Mucosa of descending colon (tissue), 3 donors: ENCODE measurements at places on chromosomes 6 and 20. TPM values are rescaled to one million over a fixed set of nuclear protein-coding genes. Genes with fewer than 3 reads are reported as not detected.

GRCh38 chr20:34970193-34970840, 14.6 kb downstream of the MYH7B start:
- no peak for DNase-seq

DNA sequence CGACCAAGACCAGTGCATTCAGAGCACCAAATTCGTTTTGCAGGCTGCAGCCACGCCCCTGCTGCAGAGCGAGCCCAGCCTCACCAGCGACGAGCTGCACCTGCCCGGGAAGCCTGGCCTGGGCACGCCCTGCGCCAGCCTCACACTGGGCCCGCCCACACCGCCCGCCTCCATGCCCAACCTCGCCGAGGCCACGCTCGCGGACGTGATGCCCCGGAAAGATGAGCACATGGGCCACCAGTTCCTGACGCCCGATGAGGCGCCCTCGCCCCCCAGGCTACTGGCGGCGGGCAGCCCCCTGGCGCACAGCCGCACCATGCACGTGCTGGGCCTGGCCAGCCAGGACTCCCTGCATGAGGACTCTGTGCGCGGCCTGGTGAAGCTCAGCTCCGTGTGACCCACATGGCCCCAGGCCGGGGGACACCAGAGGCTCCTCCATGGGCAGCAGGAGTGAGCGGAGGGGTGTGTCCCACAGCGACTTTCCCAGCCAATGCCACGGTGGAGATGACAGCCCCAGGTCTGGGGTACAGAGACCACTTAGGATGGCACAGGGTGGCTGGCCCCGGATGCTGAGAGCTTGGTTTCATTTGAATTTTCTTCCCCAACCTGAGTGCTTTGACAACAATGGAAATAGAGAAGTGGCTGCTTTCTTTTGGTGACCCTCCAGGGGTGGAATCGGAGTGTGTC, 150.2 kb upstream of the SNX9 start:
- DNase-seq = no peak

GRCh38 chr20:40111282-40111681, 577.8 kb downstream of the MAFB start:
- DNase-seq = no peak

DNA sequence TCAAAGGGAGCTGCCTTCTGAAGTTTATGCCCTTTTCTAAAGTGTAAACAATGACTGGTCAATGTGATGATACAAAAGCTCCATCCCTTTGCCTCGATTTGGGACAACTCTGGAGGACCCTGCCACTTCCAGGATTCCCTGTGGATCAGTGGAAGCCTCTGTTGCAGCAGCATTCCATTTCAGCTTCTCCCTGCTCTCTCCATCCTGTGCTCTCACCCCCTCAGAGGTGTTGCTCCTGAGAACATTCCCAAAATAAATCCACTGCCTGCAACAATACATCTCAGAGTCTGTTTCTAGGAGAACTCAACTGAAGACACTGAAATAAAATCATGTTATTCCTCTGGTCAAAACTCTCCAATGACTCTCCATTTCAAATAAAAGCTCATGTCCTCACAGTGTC, 263.6 kb downstream of the HACE1 start:
- DNase-seq = no peak

DNA sequence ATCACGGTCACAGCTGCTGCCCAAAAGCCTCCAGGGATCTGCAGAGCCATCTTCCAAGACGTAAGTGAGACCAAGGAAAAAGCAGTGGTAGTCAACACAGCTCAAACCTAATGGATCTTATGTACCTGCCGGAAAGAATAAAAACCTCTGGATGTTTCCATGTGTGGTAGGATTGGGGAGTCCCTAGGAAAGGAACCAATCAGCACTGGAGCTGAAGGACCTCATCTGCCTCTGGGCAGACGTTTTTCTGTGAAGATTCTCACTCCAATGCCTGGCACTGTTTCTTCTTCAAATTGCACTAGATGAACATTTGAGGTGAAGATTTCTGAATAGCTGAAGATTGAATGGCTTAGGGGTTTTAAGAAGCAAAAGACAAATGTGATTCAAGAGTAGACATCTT, at the start of gene HLA-DQB2:
Gene HLA-DQB2 (minus strand): TSS at position 112 of the 400 bp plus-strand sequence. CDS start 62 bp downstream, at position 50.
- DNase-seq = no peak

DNA sequence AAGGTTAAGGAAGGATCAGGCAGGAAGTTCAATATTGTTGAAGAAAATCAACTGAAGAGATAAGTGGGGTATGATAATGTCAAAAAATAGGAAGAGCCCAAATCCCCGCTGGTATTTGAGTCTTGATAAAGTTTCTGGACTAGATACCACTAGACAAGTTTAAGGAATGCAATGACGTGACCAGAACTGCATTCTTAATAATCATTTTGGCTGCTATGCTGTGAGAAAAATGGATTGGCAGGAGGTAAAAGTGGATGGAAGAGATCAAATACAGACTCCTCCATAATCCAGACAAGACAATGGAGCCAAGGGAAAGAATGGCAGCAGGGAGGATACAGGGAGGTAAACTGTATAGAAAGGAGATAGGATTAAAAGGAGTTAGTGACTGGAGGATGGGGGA, 128.2 kb downstream of the COL12A1 start:
- DNase-seq = no peak

DNA sequence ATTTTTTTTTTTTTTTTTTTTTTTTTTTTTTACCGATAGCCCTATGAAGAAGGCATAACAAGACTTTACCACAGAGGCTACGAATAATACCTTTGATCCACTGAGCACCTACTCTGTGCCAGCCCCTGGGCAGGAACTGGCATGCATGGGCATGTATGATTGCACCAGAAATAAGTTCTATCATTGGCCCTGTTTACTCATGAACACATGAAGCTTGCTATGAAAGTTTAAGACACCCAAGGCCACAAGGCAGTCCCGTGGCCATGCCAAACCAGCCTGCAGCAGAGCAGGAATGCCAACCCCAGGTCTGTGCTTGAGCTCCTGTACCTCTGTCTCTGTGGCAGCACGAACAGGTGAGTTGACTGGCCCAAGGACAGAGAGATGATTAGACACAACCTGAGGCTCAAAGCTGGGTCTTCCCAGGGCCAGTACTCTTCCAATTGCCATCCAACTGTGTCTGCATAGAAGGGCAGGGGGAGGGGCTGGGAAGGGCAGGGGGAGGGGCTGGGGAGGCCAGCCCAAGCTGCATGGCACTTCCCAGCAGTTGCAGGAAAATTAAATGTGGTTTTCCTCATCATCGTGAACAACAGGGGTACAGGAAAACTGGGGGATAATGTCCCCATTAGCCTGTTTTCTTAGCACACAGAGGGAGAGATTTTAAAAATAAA, 63.5 kb downstream of the LRFN2 start:
- no peak for DNase-seq

DNA sequence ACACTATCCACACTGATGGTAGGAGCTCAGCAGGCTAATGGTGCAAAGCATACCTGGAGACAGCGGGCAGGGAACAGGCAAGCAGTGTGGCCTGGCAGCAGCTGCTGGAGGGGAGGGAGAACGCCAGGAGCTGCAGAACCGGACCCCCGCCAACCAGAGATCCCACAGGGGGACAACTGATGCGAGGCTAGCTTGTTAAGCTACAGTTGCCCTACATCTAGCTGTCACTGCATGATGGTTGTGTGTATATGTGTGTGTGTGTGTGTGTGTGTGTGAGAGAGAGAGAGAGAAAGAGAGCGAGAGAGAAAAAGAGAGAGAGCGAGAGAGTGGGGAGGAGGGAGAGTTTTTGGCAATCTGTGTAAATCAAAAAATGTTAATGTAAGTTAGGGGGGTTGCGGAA, 69.7 kb upstream of the NHSL1 start:
- no peak for DNase-seq

GRCh38 chr6:108156180-108156937, 9.5 kb upstream of the NR2E1 start:
- no peak for DNase-seq

The TNFAIP3 gene
- total RNA-seq = 55.8 TPM

The MAS1 gene
- not detected for total RNA-seq

The CASS4 gene
- 1.0 TPM for total RNA-seq

The RSPH3 gene
- 23.1 TPM for total RNA-seq

The NCOA5 gene
- 23.7 TPM for total RNA-seq

The GGTLC1 gene
- not detected for total RNA-seq

The DNMT3B gene
- 1.3 TPM for total RNA-seq

The POU5F1 gene
- 5.8 TPM for total RNA-seq

The PRDM13 gene
- total RNA-seq = not detected

The DEFB124 gene
- not detected for total RNA-seq
